Activated CD4-positive, alpha-beta T cell treated with anti-CD3 and anti-CD28 coated beads for 24 hours (primary cell): ENCODE measurements at places on chromosomes 4 and X.

- no peak for DNase-seq
These were observed 69.2 kb downstream of the PTCHD1 start for GRCh38 chrX:23403849-23404248.

DNA sequence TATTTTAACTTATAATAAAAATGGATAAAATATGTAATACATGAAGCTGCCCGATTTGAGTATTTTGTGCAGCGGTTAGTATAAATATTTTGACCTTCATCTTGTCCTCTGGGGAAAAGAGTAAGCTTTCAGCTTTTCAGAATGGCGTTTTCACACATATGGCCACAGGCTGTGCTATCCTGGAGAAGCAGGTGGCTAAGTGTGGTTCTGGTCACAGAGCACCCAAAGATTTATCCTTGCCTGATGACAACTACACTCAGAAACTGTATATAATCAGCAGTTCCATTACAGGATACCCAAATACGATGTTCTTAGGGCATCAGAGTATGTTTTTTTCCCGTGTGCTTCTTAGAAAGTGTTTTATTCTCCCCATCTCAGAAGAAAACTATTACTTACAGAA, 42.3 kb upstream of the ANK2 start:
- DNase-seq = no peak

- no peak for DNase-seq
These were observed 310.9 kb downstream of the MID1IP1 start for GRCh38 chrX:39112143-39112542.

- DNase-seq = no peak
These were observed 506.1 kb downstream of the RPA4 start for GRCh38 chrX:97389761-97390192.

DNA sequence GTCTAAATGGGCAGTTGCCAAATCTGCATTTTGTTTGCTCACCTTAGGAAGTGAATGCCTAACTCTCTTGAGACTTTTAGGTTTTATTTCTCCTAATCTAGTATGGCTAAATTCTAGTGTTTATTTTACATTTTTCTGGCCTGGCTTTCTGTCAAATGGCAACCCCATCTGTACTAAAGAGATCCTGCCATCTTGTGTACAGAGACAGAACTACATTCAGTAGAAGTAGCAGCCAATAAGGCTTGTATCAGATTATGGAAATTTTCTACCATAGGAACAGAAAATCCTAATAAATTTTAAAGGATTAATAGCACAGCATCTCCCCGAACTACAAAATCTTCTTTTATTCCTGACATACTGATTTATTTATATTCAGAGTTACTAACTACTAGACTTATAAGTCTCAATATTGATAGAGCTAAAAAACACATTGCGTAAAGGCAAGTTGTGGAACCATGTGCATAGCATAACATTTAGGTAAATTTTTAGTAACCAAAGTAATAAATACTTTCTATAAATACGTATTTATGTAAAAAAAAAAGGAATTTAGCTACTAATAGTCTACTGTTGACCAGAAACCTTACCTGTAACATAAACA, 45.5 kb downstream of the TMEM144 start:
- no peak for DNase-seq

- peak; percentile 16 for DNase-seq
These were observed 124.2 kb upstream of the MBNL3 start for GRCh38 chrX:132612821-132613564.

DNA sequence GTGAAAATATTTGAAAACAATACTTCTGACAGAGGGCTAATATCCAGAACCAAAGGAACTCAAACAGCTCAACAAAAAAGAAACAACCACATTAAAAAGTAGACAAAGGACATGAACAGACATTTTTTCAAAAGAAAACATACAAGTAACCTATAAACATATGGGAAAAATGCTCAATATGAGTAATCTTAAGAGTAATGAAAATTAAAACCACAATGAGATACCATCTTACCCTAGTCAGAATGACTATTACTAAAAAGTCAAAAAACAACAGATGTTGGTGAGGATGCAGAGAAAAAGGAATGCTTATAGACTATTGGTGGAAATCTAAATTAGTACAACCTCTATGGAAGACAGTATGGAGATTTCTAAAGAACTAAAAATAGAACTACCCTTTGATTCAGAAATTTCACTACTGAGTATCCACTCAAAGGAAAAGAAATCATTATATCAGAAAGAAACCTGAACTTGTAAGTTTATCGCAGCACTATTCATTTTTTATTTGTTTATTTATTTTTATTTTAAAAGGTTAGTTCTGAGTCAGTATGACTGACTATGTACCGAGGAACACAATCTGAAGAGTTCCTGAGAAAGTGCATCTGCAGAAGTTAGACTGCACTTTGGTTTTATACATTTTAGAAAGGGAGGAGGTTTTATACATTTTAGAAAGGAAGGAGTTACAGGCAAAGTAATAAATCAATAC, 231.3 kb downstream of the INPP4B start:
- DNase-seq = no peak

GRCh38 chrX:19686876-19687275, 171.6 kb upstream of the MAP3K15 start:
- no peak for DNase-seq

GRCh38 chrX:34654696-34655490, 2.2 kb downstream of the TMEM47 start:
- DNase-seq = no peak
